ENCODE measurements at places on chromosomes 6 and 20.

GRCh38 chr20:1897541-1897940 is 2.3 kb downstream of the SIRPA start:
- no peak for DNase-seq

- no peak for DNase-seq
Observed at GRCh38 chr6:139824864-139825263, 450.4 kb upstream of the CITED2 start.

GRCh38 chr20:64188682-64189529 is 24.7 kb downstream of the MYT1 start:
- no peak for DNase-seq

DNA sequence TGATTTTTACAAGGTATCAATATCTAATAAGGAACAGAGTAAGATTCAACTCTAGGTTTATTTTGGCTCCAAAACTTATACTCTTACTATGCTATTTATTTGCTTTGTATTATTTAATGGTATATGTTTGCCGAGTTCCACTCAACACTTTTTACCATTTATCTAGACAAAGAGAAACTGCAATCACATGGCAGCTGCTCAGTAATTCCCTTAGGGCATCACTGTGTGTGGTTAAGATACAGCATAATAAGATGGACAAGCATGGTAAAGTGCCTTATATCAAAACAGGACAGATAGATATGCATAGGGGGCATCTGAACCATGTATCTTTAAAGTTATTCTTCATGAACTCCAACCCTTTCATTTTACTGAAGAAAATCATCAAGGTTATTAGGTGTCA is 483.0 kb upstream of the ID4 start:
- no peak for DNase-seq

DNA sequence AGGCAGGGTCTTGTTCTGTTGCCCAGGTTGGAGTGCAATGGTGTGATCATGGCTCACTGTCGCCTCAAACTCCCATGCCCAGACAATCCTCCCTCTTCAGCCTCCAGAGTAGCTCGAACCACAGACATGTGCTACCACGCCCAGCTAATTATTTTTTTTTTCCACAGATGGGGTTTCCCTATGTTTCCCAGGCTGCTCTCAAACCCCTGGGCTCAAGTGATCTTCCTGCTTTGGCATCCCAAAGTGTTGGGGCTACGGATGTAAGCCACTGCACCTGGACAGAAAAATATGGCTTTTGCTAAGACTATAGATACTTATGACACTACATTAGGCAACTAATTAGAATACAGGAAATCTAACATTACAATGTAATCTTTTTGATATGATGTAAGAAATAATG is 17.9 kb downstream of the RNF24 start:
- no peak for DNase-seq

DNA sequence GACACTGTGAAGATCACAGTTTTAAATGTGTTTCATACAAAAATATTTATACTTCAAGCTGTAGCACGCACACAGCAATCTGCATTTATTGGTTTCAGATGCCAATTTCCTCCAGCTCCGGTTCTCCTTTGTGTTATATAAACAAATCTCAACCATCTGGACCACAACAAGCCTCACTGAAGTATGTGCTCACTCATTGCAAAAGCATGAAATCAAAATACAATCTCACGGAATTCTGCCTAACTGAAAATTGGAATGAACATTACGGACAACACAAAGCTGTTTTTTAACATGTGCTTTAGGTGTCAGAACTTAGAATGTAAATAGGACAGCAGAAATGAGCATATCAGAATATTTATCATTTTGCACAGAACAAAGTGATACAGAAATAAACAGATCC is 38.0 kb downstream of the RCAN2 start:
- no peak for DNase-seq

GRCh38 chr20:14334306-14334930 is 3.0 kb downstream of the FLRT3 start:
- DNase-seq, result no peak

GRCh38 chr20:33979094-33979493 is 14.6 kb upstream of the RALY start:
- no peak for DNase-seq

- no peak for DNase-seq
Observed at GRCh38 chr6:85113934-85114580, 335.8 kb upstream of the NT5E start.

- DNase-seq, result no peak
Observed at GRCh38 chr6:108207013-108207412, 41.2 kb downstream of the NR2E1 start.

DNA sequence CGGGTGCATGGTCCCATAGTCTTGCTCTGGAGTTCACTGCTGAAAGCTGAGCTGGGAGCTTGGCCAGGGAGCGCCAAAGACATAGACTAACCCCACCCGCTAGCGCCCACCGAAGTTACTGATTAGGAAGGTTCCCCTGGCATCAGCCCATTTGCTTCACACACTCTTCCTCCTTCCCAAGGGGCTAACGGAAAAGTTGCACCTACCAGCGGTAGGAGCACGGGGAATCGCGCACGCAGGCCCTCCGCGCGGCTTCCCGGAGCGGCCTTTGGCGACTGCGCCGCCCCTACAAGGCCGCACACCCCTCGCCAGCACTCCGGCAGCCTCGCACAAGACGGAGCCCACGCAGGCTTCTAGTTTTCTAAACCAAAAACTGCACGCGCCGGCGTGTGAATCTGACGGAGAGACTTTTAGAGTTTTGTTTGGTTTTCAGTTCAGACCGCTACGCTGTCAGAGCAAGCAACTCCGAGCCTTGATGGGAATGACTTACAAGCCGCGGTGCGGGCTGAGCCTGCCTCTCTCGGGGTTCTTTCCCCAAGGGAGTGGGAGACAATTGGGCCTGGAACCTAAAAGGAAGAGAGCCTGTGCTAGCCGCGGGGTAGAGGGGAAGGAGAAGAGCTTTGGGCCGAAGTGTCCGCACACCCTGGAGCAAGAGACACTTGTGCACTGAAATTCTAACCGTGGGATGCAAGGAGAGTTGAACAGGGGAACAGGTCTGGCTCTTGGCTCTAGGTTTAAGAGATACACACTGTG is 891 bp upstream of the POU3F2 start:
- no peak for DNase-seq

GRCh38 chr20:38131588-38132121 is 33.4 kb downstream of the TGM2 start:
- DNase-seq, result no peak
